ENCODE measurements at places on chromosomes 4 and X.

DNA sequence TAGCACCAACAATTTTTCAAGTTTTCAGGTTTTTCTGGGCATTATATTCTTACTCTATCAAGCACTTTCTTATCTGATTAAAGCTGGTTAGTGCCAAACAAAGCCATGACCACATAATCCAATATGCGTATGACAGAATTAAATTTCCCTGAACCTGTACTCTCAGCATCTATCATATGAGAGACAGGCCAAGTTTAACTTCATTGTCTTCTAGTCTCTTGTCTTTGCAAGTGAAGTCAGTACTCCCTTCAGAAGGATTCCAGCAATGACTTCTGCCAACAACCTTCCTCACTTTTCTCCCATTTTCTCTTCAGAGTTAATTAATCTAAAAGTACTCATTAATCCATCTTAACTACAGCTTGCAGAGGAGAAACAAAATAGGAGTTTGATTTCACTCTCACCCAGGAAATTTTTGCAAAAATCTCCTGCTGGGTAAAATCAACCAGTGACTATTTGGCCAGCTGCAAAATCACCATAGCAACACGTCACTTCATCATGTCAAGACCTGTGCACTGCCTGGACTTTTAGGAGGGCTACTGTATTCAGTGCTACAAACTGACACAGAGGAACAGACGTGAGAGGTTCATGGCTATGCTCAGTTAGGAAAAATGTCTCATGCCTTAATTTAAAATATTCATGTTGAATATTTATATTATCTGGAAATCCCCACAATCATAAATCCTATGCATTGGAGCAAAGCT lies 208.4 kb downstream of the ANTXR2 start:
- DNase-seq: no peak

- no peak for DNase-seq
Observed at GRCh38 chrX:16138108-16138427, 14.7 kb downstream of the GRPR start.

- no peak for DNase-seq
Observed at GRCh38 chr4:156378033-156378665, 424.5 kb upstream of the CTSO start.

GRCh38 chr4:62548108-62548524 lies 1348.0 kb downstream of the ADGRL3 start:
- no peak for DNase-seq

- DNase-seq: no peak
Observed at GRCh38 chr4:144614850-144615585, 30.9 kb upstream of the HHIP start.

DNA sequence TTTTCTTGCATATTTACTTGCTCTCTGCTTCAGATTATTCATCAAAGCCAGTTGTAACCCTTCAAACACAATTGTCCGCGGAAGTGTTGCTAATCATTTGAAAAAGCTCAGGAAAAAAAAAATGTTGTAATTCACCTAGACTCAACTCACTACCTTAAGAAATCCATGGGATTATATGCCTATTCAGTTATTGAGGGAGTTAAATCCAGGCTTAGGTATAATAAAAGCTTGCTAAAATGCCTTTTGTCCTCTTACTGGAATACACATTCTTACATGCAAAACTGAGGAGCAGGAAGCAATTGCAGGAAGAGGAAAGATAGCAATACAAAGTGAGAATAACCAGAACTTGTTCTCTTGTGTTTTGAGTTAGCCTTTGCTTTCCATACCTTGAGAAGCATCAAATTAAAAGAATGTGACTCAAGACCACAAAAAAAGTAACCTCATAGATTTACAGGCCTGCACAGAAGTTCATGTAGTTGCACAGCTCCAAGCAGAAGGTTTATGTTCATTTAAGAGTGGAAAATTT lies 91.4 kb upstream of the FAM241A start:
- no peak for DNase-seq

- DNase-seq: no peak
Observed at GRCh38 chr4:138445098-138445497, 202.9 kb upstream of the SLC7A11 start.

GRCh38 chr4:13176741-13177142 lies 307.4 kb downstream of the RAB28 start:
- no peak for DNase-seq

GRCh38 chr4:87321888-87322287 lies 794 bp downstream of the HSD17B13 start:
- DNase-seq: no peak

DNA sequence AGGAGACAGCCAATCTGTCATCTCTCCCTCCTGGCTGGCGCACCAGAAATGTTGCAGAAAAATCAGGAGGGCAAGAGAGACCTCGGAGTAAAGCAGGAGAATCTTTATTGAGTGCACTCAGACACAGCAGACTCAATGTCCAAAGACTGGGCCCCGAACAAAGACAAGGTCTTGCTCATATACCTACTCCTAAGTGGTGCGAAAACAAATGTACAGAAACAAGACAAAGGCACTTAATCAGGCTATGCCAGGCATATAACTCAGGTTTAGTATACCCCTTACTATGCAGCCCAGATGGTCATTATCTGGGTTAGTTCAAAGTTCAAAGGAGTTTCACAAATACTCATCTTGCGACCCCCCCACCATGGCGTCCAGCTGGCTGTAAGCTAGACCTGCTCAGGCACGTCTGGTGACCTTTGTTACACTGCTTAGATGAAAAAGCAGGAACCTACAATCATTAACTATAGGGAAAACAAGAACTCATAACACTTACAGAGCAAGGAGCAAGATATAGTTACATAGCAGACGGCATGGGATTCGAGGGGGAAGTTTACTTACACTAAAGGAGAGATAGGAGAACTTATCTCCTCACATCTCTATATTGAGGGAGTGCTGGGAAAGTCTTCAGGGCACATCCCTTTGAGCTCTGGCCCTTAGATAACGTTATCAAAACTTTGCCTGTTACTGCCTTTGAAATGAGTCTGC lies 27.5 kb downstream of the SULT1E1 start:
- no peak for DNase-seq

DNA sequence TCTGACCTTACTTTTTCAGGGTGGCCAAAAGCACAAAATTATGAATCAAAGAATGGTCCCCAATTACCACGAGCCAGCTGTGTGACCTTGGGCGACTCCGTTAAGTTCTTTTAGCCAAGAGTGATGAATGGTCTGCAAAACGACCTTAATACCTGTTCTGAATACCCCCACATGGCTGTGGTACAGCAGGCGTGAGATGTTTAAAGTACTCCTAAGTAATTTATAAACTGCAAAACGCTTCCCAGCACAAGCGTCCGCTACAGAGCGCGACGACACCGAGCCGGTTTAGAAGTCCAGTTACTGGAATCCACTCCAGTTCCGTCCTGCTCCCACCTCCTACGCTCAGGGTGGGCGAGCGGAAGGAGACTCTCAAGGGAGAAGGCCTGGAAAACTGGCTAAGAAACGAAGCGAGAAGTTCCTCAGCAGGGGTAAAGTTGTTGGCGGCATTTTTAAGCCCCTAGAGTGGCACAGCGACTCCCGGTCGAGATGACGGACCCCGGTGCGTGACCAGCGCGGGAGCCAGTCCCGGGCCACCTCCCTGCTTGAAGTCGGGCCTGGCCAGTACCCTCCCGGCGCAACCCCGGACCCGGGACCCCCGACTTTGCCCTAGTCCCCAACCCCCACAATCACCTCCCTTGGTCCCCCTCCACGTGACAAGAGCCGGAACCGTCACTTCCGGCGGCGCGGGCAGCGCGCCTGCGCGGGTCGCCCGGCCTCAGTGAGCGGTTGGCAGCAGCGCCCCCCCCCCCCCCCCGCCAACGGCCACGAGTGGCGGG lies 659 bp upstream of the BMP2K start:
- peak; percentile 84 for DNase-seq

DNA sequence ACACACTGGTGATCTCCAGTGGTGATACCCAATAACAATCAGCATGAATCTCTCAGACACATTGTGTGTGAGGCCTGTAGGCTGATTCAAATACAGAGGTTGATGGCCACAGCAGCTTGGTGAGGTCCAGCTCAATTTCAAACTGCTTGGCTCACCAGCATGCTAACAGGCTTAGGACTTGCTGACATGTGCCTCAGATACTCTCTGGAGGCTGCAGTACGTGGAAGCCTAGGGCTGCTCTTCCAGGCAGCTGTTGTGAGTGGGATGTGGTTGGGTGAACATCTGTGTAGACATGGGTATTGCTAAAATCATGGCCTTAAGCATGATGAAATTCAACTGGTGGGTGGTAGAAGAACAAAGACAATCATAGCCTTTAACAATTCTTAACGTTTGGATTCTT lies 4.3 kb downstream of the CXCL9 start:
- DNase-seq: no peak

- peak; percentile 5 for DNase-seq
Observed at GRCh38 chr4:7423801-7424552, 10.8 kb downstream of the PSAPL1 start.

DNA sequence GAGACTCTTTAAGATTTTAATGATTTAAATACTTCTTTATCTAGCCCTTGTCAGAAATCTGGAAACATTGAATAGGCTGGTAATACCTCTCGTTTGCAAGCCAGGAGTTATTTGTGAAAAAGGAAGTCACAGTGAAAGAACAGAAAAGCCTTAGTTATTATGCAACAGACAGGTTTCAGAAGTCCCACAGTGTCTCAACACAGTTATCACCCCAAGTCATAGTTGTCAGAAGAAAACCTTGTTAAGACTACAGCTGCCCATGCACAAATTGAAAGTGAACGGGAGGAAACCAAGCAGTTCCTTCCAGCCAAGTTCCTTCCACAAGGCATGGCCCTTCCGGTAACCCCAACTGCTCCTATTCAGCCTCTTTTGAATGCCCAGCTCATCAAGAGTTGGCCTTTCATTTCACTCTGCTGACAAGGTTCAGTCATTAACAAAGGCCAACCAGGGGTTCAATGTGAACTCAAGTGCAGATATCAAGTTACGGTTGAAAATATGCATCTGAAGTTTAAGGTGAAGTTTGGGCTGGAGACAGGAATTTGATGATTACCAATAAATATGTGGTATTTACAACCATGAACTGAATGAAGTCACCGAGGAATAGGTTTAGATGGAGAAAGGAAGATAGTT lies 15.6 kb downstream of the ALPK1 start:
- DNase-seq: no peak

- no peak for DNase-seq
Observed at GRCh38 chr4:108029731-108030130, 40.0 kb downstream of the HADH start.

All from activated CD4-positive, alpha-beta T cell treated with anti-CD3 and anti-CD28 coated beads for 1 hour (primary cell).